ENCODE measurements at places on chromosomes 7 and 10.
A peak's percentile ranks its signal among the peaks of the same experiment; 100 is the strongest.

DNA sequence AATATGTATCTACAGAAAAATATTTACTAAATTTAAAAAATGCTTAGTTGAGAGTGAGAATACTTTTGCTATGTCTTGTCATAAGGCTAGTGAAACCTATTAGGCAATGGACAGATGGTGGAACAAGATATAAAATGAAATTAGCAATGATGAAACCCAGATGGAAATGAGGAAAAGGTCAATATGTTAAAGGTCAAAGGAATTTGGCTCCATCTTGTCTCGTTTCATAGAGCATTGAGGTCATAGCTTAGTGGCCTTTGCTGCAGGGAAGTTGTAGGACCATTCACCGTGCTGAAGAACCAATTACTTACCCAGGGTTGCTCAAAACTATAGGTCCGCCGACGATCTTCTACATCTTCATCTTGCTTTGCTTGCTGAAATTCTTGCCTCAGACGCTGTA lies 683.9 kb downstream of the PARD3 start:
- DNase-seq: no peak
- no peaks in the 10 kb centered on the region for H3K27me3 ChIP-seq
- H3K27ac ChIP-seq: no peak overlapping the region
- H3K4me1 ChIP-seq: no peaks in the 10 kb centered on the region
- no peaks in the 10 kb centered on the region for H3K36me3 ChIP-seq

- peak overlapping the region; percentile 80 for H3K4me3 ChIP-seq
- H3K4me1 ChIP-seq: peaks cover 15% of the 10 kb centered on the region
- no peak for DNase-seq
- no peaks in the 10 kb centered on the region for H3K27me3 ChIP-seq
- peak overlapping the region; percentile 73 for H3K27ac ChIP-seq
Measured at GRCh38 chr10:43846187-43846680, 197.6 kb upstream of the ZNF32 start.

DNA sequence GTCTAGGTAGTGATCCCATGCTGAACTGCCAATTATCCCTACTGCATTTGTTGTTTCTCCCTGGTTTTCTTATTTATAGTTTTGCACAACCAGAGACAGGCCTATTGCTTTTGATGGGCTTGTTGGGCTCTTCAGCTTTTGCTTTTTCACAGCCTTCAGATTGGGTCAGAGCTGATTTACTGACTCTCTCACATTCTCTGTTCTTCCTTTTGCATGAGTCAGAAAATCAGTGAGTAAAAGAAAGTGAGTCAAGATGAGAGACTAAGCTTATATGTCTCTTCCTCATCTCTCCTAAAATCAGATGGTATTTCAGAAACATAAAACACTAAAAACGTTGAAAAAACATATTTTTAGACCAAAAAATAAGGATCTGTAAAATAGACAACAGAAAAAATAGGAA lies 1135.4 kb downstream of the XPNPEP1 start:
- H3K4me1 ChIP-seq: no peaks in the 10 kb centered on the region
- H3K27me3 ChIP-seq: no peaks in the 10 kb centered on the region
- H3K27ac ChIP-seq: no peak overlapping the region
- H3K4me3 ChIP-seq: no peak overlapping the region

- peak overlapping the region; percentile 97 for H3K4me3 ChIP-seq
- H3K36me3 ChIP-seq: peaks cover 10% of the 10 kb centered on the region
- H3K27me3 ChIP-seq: no peaks in the 10 kb centered on the region
Measured at GRCh38 chr7:88217675-88218428, 2.0 kb downstream of the SRI start.

GRCh38 chr10:104307576-104308438 lies 30.5 kb downstream of the ITPRIP start:
- peaks cover 81% of the 10 kb centered on the region for H3K36me3 ChIP-seq
- H3K27me3 ChIP-seq: no peaks in the 10 kb centered on the region
- H3K27ac ChIP-seq: peak overlapping the region; percentile 83
- peaks cover 84% of the 10 kb centered on the region for H3K4me1 ChIP-seq
- H3K4me3 ChIP-seq: peak overlapping the region; percentile 69
- no peak for DNase-seq

DNA sequence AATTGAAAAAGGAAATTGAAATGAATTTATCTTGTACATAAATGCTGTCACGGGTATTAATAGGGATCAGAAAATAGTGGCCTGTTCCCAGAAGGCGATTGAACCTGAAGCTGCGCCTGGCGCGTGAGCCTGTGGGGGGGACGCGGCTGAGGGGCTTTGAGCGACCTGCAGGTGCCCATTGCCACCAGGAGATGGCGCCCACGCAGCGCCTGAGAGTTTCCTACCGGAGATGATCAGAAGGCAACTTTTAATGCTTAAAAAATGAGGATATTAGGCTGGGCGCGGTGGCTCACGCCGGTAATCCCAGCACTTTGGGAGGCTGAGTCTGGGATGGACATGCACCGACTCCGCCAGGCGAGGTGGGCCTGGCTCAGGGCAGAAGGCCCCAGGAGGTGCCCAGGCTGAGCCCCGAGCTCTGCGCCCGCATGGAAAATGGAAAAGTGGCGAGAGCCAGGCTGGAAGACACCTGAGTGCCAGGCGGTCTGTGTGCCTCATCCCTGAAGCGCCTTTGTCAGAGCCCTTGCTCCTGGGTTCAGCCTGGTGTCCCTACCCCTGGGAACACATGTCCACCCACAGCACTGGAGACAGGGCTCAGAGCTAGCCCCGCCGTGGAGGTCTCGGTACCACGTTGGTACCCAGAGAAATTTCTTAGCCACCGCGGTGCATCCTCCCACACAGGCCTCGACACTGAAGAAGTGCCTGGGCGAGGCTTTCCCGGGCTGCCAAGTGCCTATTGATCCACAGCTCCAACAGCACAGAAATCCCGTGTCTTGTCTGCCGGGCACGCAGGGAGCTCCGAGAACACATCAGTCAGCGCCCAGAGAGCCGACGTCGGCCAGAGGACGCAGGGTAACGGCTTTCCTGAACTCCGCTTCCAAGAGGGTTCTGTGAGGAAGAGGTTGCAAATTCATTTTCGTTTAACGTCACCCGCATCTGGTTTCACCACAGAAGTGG lies 117.4 kb downstream of the INPP5A start:
- peaks cover 4% of the 10 kb centered on the region for H3K4me1 ChIP-seq
- peaks cover 2% of the 10 kb centered on the region for H3K36me3 ChIP-seq
- no peak overlapping the region for H3K4me3 ChIP-seq
- DNase-seq: peak; percentile 40
- peak overlapping the region; percentile 32 for H3K27ac ChIP-seq
- no peaks in the 10 kb centered on the region for H3K27me3 ChIP-seq
